ENCODE measurements at places on chromosomes 16 and 17.

GRCh38 chr16:8474587-8474986 is 115.7 kb downstream of the TMEM114 start:
- DNase-seq: no peak

DNA sequence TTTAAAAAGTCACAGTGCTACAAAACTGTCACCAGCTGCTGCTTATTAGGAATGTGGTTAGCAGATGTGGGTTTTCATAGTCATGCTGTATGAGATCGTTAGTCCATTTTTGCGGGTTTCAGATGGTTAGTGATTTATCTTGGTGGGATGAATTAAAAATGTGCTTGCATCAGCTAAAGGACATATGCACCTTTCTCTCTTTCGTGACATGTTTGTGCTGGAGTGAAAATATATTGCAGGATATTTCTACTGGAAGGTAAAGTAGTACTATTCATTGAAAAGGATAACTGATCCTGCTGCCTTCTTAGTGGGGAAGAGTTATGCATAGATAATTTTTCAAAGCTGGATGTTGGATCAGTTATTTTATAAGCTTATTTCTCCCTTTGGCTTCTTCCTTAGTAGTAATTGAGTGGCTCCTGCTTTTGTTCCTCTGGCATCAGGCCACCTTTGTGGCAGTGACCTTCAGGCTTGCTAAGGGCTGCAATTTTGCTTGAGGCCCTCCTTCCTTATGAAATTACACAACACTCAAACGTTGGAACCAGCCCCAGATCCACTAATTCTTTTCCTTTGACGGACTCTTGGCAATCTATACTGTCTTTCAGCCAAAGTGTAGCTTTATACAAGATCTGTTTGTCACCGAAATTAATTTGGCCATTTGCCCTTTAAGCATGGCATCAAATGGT is 7.5 kb upstream of the SNTB2 start:
- no peak for DNase-seq

DNA sequence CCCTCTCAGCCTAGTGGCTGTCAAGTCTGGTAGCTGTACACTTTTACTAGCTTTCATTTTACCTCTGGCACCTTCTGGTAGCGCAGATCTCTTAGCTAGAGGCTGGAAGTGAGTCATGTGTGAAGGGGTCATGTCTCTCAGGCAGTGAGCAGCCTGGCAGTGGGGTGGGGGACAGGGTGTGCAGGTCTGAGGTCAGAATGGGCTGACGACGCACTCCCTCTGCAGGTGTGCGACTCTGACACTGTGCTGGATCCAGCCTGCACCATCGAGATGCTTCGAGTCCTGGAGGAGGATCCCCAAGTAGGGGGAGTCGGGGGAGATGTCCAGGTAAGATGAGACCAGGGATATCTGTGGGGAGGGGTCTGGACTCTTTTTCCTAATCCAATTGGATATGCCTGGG is 7.8 kb downstream of the HAS3 start:
- no peak for DNase-seq

DNA sequence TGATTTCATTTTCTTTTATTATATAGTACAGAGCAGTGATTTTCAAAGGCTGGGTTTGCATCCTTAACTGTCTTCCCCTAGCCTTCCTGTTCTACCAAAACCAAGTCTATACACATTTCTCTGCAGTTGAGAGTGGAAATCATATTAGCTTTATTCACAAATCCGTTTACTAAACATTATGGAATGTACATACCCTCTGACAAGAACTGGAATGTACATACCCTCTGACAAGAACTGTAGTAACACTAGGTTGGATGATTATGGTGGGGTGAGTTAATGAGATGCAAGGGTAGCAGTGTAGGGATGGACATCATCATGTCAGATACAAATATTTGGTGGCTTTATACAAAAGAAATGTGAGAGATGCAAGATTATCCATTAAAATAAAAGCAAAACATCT is 154.8 kb downstream of the CYB561 start:
- DNase-seq: no peak

- no peak for DNase-seq
These were observed 19.4 kb downstream of the DHX38 start for GRCh38 chr16:72112906-72113615.
